ENCODE measurements at places on chromosomes 7 and 10. TPM values are rescaled to one million over a fixed set of nuclear protein-coding genes. Genes with fewer than 3 reads are reported as not detected.

Gene BMPER
- not detected for total RNA-seq

Gene NPY4R
- total RNA-seq = not detected

Gene CALML3
- not detected for total RNA-seq

Gene HELLS
- total RNA-seq = 27.4 TPM

GRCh38 chr7:23012186-23012585 lies 1.7 kb downstream of the HYCC1 start:
- no peak for DNase-seq

DNA sequence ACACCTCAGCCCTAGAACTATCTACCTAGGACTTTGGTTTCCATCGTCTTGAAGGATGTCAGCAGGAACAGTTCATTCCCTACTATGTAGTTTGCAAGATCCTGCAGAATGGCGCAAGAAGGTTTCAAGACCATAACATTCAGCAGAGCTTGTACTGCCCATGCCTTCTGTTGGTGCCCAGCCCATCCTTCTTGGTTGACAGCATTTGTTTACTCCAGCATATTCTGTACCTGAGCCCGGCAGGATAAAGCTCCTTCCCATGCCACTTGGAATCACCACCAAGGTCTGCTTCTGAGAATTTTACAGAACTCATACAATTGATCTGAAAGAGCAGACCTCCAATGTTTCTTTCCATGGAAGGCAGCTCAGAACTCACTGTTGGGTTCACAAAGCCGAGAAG lies 150.8 kb downstream of the ARID5B start:
- DNase-seq = no peak

DNA sequence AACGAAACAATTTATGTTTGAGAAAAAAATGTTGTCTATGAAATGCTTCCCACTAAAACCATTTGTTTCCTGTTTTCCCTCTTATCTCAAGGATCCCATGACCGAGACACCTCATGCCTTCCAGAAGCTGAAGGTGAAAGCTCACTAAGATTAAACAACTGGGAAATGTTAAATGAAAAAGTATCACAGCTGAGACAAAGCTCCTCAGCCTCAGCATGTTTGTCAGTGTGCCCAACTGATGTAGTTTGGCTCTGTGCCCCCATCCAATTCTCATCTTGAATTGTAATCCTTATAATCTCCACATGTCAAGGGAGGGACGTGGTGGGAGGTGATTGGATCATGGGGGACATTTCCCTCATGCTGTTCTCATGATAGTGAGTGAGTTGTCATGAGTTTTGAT lies 327.3 kb downstream of the HTR7 start:
- no peak for DNase-seq

- no peak for DNase-seq
These were observed 34.8 kb upstream of the ORC5 start for GRCh38 chr7:104242638-104243037.

- no peak for DNase-seq
These were observed 22.7 kb downstream of the VPS41 start for GRCh38 chr7:38886265-38886664.

DNA sequence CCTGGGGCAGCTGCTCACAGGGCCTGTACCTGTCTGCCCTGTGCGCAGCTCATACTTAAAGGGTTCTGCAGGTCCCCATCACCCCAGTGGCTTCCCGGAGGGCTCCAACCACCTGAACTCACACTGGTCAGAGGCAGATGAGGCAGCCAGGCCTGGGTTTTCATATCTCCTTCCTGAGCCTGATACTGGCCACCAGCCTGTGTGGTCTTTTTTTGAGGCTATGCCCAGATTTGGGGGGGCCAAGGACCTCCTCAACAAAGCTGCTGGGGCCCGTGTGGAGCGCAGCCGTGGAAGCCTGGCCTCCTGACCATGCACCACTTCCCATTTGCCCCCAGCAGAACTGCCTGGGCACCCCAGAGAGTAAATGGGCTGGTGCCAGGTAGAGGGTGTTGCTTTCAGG lies 25.7 kb downstream of the PNLIPRP2 start:
- no peak for DNase-seq
